RWPE2 (cell line): ENCODE measurements at places on chromosomes 1 and 21.

DNA sequence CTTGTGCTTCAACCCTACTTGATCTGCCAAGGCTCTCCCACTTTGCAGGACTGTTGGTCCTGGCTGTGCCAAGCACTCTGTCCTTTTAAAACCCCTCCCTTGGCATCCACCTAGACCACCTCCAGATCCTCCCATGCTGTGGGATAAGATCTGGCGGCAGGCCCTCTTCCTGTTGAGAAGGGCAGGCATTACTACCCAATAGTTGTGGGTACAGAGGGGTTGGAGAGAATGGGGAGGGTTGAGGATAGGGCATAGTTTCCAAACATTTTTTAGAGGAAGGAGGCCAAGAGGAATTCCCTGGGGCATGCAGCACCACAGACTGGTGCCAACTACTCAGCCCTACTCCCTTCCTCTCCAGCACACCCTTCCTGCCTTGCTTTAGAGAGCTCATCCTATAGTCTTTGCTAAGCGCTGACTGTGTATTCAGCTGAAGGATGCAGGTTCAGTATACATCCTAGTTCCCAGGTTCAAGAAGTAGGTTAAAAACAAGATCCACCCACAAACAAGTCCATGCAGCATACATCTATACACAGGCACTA, 70.7 kb downstream of the TRABD2B start:
- H3K36me3 ChIP-seq = no peaks in the 10 kb centered on the region
- no peaks in the 10 kb centered on the region for H3K27me3 ChIP-seq
- H3K27ac ChIP-seq = no peak overlapping the region

- no peaks in the 10 kb centered on the region for H3K27me3 ChIP-seq
- no peaks in the 10 kb centered on the region for H3K36me3 ChIP-seq
- no peaks in the 10 kb centered on the region for H3K4me1 ChIP-seq
- no peak overlapping the region for H3K4me3 ChIP-seq
Measured at GRCh38 chr1:6927626-6928025, 142.4 kb downstream of the CAMTA1 start.

- H3K27me3 ChIP-seq = no peaks in the 10 kb centered on the region
- no peak overlapping the region for H3K4me3 ChIP-seq
- DNase-seq = no peak
- no peak overlapping the region for H3K27ac ChIP-seq
- H3K36me3 ChIP-seq = no peaks in the 10 kb centered on the region
Measured at GRCh38 chr1:173914366-173914871, 2.7 kb downstream of the SERPINC1 start.

- no peak overlapping the region for H3K27ac ChIP-seq
- DNase-seq = no peak
- no peaks in the 10 kb centered on the region for H3K36me3 ChIP-seq
- no peak overlapping the region for H3K4me3 ChIP-seq
Measured at GRCh38 chr1:204670152-204670927, 15.2 kb downstream of the LRRN2 start.

GRCh38 chr1:245486775-245487470, 332.1 kb downstream of the KIF26B start:
- no peak for DNase-seq
- no peak overlapping the region for H3K27ac ChIP-seq
- H3K36me3 ChIP-seq = no peaks in the 10 kb centered on the region
- no peak overlapping the region for H3K4me3 ChIP-seq

GRCh38 chr1:30524840-30525617, 198.4 kb downstream of the MATN1 start:
- no peak for DNase-seq
- peak overlapping the region; percentile 32 for H3K27ac ChIP-seq
- peaks cover 22% of the 10 kb centered on the region for H3K4me1 ChIP-seq
- H3K27me3 ChIP-seq = no peaks in the 10 kb centered on the region

GRCh38 chr21:36799869-36800268, 101.0 kb downstream of the SIM2 start:
- no peak overlapping the region for H3K27ac ChIP-seq
- H3K4me1 ChIP-seq = no peaks in the 10 kb centered on the region
- H3K4me3 ChIP-seq = no peak overlapping the region
- DNase-seq = no peak
- no peaks in the 10 kb centered on the region for H3K36me3 ChIP-seq

DNA sequence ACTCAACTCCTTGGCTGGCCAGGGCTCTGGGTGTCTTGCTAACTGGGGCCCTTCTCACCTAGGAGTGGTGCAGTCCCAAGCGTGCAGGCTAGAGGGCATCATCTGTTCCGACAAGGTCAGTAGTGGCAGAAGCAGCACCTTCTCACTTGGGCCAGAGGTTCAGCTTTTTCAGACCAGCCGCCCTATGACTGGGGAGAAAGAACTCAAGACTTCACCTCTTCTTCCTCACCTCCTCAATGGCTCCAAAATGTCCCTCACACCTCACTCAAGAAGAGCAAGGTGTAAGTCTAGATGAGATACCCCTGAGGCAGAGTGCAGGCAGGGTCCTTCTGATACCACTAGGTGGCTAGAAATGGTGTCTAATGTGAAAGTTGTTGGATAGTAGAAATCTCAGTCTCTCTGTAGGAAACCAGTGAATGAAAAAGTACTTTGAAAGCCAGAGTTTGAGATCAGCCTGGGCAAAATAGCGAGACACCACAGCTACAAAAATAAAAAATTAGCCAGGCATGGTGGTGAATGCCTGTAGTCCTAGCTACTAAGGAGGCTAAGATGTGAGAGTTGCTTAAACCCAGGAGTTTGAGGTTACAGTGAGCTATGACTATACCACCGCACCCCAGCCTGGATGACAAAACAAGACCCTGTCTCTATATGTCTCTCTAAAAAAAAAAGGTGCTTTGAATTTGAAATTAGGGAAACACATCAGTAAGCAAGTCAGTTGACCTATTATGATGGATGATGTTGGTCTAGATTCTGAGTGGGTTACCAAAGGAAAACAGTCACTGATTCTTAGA, 8.6 kb upstream of the IL20 start:
- DNase-seq = no peak
- no peak overlapping the region for H3K4me3 ChIP-seq
- no peaks in the 10 kb centered on the region for H3K4me1 ChIP-seq
- H3K27ac ChIP-seq = no peak overlapping the region
- no peaks in the 10 kb centered on the region for H3K36me3 ChIP-seq
- no peaks in the 10 kb centered on the region for H3K27me3 ChIP-seq

- H3K27me3 ChIP-seq = peaks cover 95% of the 10 kb centered on the region
- H3K27ac ChIP-seq = no peak overlapping the region
- H3K4me1 ChIP-seq = no peaks in the 10 kb centered on the region
- H3K4me3 ChIP-seq = peak overlapping the region; percentile 11
Measured at GRCh38 chr1:92484472-92485380, 2.0 kb downstream of the GFI1 start.

GRCh38 chr1:176694713-176695112, 231.7 kb downstream of the PAPPA2 start:
- DNase-seq = no peak
- H3K36me3 ChIP-seq = no peaks in the 10 kb centered on the region
- peaks cover 4% of the 10 kb centered on the region for H3K4me1 ChIP-seq
- no peaks in the 10 kb centered on the region for H3K27me3 ChIP-seq

DNA sequence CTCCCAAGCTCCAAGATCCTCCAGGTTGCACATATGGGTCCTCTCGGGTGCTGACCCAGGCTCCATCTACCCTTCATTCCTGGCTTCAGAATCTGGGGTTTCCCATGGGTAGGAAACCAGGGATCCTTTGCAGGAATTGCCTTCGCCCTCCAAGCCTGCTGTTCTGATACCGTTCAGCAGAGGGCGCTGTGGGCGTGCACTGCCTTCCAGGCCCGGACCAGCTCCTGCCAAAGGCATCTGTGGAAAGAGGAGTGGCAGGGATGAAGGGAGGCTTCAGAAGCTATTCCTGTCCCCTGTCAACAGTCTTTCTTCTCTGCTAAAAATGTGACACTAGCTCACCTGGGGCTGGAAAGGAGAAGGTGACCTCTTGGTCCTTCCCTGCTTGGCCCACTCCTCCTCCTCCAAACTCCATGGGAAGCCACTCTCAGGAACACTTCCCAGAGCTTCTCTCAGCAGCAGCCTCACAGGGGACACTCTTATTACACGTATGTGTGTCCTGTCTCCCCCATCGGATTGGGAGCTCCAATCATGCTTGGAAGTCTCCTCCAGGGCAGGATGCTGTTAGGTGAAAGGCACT, 71.2 kb downstream of the VWA5B1 start:
- peaks cover 9% of the 10 kb centered on the region for H3K4me1 ChIP-seq
- H3K27me3 ChIP-seq = peaks cover 15% of the 10 kb centered on the region
- H3K27ac ChIP-seq = no peak overlapping the region
- no peak for DNase-seq

DNA sequence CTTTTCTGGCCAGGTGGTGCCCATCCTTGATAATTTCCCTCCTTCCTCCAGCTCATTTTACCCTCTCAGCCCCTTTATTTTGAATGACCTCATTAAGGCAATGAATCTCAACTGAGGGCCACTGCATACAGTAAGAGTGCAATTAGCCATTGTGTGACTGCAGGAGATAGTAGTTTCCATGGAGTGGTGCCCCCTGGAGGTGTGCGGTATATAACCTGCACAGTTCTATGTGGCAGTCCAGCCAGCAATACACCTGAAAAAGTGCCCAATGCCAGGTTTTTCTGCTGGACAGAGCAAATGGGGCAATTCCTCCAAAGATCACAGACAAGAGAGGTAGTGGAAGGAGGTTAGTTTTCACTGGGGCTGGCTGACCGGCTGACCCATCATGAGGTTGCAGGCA, 25.9 kb upstream of the LRRC38 start:
- DNase-seq = no peak
- no peaks in the 10 kb centered on the region for H3K36me3 ChIP-seq
- no peak overlapping the region for H3K27ac ChIP-seq
- H3K4me1 ChIP-seq = no peaks in the 10 kb centered on the region
- no peak overlapping the region for H3K4me3 ChIP-seq
- H3K27me3 ChIP-seq = no peaks in the 10 kb centered on the region

DNA sequence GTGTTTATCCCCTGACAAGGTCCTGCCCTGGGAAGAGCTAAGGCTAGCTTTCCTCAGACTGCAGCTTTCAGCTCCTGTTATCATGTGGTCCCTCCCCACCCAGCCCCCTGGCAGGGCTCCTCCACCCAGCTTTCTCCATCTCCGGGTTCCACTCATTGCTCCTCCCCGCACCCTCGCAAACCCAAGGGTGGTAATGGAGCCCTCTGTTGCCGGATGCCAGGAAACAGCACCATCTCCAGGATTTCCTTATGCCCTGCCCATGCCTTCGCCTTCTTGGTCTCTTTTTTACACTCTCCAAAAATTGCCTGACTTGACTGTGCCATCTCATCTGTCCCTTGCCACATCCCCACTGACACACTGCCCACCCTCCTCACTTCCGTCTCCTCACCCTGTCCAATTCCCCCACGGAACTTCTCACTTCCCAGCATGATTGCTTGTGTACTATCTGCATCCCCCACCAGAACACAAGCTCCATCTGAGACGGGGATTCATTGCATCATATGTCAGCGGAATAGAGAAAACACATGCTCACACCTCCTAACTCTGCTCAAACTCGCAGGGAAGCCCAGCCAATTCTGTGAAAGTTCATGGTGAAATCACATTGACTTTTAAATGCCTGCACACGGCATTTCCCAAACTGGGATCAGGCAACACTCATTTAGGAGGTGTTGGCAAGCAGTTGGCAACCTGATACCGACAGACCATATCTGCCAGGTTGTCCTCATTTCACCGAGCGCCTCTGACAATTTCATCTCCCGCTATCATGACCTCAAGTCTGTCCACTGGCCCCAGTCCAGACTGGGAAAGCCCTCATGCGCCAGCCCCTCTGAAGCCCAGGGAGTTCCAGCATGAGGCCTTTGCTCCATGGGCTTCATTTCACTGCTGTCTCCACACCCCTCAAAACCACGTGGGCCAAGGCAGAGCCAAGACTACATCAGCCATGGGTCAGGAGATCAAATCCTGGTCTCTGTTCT, 201.1 kb downstream of the MATN1 start:
- peak; percentile 30 for DNase-seq
- no peaks in the 10 kb centered on the region for H3K27me3 ChIP-seq
- no peak overlapping the region for H3K4me3 ChIP-seq
- peaks cover 22% of the 10 kb centered on the region for H3K4me1 ChIP-seq
- H3K36me3 ChIP-seq = no peaks in the 10 kb centered on the region
- peak overlapping the region; percentile 59 for H3K27ac ChIP-seq

- DNase-seq = no peak
- no peak overlapping the region for H3K27ac ChIP-seq
- no peaks in the 10 kb centered on the region for H3K27me3 ChIP-seq
- peaks cover 3% of the 10 kb centered on the region for H3K36me3 ChIP-seq
- H3K4me3 ChIP-seq = no peak overlapping the region
Measured at GRCh38 chr1:89823679-89824292, 3.0 kb downstream of the LRRC8D start.

- H3K4me1 ChIP-seq = no peaks in the 10 kb centered on the region
- no peak for DNase-seq
- no peaks in the 10 kb centered on the region for H3K36me3 ChIP-seq
- no peak overlapping the region for H3K4me3 ChIP-seq
- H3K27ac ChIP-seq = no peak overlapping the region
- H3K27me3 ChIP-seq = no peaks in the 10 kb centered on the region
Measured at GRCh38 chr1:221643404-221644144, 98.3 kb downstream of the DUSP10 start.

DNA sequence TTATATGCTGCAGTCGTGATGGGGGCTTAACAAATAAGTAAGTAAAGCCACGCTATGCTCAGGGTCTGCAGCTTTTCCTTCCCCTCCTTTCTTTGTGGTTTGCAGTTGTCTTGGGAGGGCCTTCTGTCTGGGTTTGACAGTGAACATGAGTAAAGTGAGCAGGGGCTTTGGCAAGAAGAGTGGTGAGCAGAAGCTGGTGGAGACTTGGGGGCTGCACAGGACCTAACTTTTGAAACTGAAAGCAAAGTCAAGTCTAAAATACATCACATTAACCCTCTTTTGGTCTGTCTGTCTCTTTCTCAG, 368.6 kb upstream of the VAMP3 start:
- no peak overlapping the region for H3K4me3 ChIP-seq
- H3K27me3 ChIP-seq = no peaks in the 10 kb centered on the region
- H3K36me3 ChIP-seq = no peaks in the 10 kb centered on the region
- peaks cover 16% of the 10 kb centered on the region for H3K4me1 ChIP-seq

- no peaks in the 10 kb centered on the region for H3K27me3 ChIP-seq
- H3K27ac ChIP-seq = no peak overlapping the region
- DNase-seq = no peak
- no peaks in the 10 kb centered on the region for H3K36me3 ChIP-seq
Measured at GRCh38 chr1:68201546-68202238, 30.6 kb downstream of the WLS start.

- no peak overlapping the region for H3K4me3 ChIP-seq
- H3K4me1 ChIP-seq = no peaks in the 10 kb centered on the region
- no peaks in the 10 kb centered on the region for H3K27me3 ChIP-seq
- no peak for DNase-seq
- H3K36me3 ChIP-seq = no peaks in the 10 kb centered on the region
- no peak overlapping the region for H3K27ac ChIP-seq
Measured at GRCh38 chr1:5267603-5268235, 613.3 kb downstream of the AJAP1 start.

GRCh38 chr1:15418806-15419515, 9.3 kb downstream of the EFHD2 start:
- H3K4me1 ChIP-seq = peaks cover 47% of the 10 kb centered on the region
- H3K36me3 ChIP-seq = peaks cover 41% of the 10 kb centered on the region
- DNase-seq = no peak
- H3K4me3 ChIP-seq = no peak overlapping the region
- no peaks in the 10 kb centered on the region for H3K27me3 ChIP-seq
- peak overlapping the region; percentile 97 for H3K27ac ChIP-seq

- no peak for DNase-seq
- H3K27me3 ChIP-seq = no peaks in the 10 kb centered on the region
- no peak overlapping the region for H3K27ac ChIP-seq
- H3K4me3 ChIP-seq = no peak overlapping the region
- H3K4me1 ChIP-seq = no peaks in the 10 kb centered on the region
- no peaks in the 10 kb centered on the region for H3K36me3 ChIP-seq
Measured at GRCh38 chr1:23727362-23727811, 15.9 kb upstream of the ELOA start.
